ENCODE measurements at places on chromosomes 3 and 15.
A peak's percentile ranks its signal among the peaks of the same experiment; 100 is the strongest.

GRCh38 chr15:69573815-69574475, 121.3 kb downstream of the RPLP1 start:
- peak; percentile 79 for DNase-seq

DNA sequence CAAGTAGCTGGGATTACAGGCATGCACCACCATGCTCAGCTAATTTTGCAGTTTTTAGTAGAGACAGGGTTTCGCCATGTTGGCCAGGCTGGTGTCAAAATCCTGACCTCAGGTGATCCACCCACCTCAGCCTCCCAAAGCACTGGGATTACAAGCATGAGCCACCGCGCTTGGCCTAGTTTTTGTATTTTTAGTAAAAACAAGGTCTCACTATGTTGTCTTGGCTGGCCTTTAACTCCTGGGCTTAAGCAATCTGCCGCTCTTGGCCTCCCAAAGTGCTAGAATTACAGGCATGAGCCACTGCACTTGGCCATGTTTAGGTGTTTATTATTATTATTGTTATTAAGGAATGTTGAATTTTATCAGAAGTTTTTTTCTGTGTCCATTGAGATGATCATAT, 14.7 kb downstream of the IL16 start:
- DNase-seq = no peak

DNA sequence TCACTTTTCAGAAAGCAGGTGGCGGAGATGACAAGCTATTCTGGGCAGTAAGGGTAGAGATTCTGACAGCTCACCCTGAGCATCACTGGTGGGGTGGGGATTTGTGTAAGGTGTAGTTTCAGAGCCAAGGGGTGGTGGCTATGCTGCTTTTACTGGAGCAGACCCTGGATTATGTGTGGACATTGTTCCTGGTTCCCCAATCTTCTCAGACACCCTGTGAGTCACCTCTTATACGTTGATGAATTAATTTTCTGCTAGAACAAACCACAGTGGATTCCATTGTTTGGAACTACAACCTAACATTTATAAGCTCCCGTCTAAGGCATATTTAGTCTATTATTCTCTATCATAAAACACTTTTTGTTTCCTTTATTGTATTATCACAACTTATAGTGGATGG, 169.5 kb upstream of the COL8A1 start:
- DNase-seq = no peak

DNA sequence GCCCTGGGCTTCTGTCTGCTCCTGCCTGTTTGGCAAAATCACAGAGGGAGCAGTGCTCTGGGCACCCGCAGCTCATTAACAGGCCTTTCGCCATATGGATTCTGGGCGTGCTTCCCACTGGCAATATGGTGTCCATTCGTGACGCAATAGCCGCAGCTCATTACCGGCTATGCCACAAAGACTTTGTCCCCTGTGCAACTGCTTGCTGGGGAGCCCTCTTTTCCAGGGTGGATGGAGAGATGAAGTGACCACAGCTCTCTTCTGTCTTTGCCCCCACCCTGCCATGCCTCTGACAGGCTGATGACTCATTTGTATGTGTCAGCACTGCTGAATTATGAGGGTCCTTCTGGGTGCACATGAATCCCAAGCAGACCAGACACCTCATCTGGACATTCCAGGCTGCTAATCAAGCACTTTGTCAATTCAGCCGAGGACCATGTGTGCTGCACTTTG, 214.3 kb upstream of the FEZF2 start:
- DNase-seq = peak; percentile 61

- no peak for DNase-seq
Measured at GRCh38 chr3:51622868-51623267, 48.2 kb upstream of the TEX264 start.

- peak; percentile 82 for DNase-seq
Measured at GRCh38 chr3:184656829-184657681, 54.8 kb downstream of the MAGEF1 start.

GRCh38 chr3:77529522-77529921, 489.6 kb downstream of the ROBO2 start:
- DNase-seq = no peak

- DNase-seq = no peak
Measured at GRCh38 chr3:162302983-162303624, 806.5 kb downstream of the OTOL1 start.

GRCh38 chr3:195876297-195877064, 31.9 kb downstream of the TNK2 start:
- DNase-seq = no peak

- DNase-seq = peak; percentile 19
Measured at GRCh38 chr3:143078883-143079282, 40.7 kb upstream of the CHST2 start.

DNA sequence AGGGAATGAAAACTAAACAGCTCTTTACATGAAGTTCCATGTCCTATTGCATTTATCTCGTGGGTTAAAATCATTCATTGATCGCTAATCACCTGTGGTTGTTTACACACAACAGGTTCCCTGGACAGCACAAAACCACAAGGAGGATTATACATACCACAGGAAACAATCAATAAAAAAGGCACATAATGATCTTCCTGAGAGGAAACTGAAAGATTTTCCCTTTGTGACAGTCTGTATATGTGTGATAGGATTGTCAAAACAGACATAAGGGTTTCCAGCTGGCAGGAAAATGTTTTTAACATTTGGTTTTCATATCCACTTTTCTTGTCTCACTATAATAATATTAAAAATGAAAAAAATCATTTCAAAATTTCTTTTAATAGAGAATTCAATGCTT, 541.8 kb downstream of the NLGN1 start:
- no peak for DNase-seq

DNA sequence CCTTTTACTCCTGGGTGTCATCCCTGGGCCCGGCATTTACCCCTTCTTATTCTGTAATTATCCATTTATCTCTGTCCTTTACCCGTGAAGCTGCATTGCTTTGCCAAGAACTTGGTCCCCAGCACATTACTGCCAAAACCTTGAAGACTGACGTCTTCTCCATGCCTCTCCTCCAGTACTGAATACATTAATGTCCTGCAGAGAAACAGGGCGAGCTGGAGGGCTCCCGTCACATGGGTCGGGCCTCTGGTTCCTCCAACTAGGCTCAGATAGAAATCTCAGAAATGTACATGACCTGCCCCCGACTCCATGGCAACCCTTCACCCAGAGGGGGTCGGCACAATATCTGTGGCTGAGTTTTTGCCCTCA, 445 bp downstream of the EFCAB12 start:
- no peak for DNase-seq

GRCh38 chr15:78726870-78727551, 84.3 kb downstream of the ADAMTS7 start:
- no peak for DNase-seq

GRCh38 chr15:40330368-40330836, 6.9 kb downstream of the INAFM2 start:
- peak; percentile 40 for DNase-seq

DNA sequence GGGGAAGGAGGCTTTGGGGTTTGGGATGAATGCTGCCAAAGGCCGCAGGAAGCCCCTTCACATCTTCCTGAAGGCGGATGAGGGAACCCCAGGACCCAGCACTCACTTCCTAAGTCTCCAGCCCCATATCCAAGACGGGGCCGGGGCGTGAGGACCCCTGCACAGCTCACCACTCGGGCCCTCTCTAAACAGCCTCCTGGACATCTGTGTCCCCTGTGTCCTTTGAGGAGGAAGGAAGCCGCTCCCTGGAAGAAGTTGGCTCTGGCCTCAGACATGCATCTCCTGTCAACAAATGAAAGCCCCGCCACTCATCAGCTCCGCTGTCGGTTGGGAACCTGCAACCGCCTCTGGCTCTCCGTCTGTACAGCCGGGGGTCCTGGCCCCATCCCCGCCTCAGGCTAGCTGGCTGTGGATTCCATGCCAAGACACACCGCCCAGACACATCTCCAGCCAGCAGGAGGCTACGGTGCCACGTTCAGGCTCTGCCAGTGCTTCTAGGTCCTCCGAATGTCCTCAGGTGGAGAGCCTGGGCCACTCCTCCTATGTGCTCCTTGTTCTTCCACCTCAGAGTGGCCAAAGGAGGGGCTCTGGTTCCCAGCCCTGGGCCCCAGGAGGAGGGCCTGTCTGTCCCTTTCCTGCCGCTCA, 140.0 kb upstream of the MEF2A start:
- DNase-seq = no peak

DNA sequence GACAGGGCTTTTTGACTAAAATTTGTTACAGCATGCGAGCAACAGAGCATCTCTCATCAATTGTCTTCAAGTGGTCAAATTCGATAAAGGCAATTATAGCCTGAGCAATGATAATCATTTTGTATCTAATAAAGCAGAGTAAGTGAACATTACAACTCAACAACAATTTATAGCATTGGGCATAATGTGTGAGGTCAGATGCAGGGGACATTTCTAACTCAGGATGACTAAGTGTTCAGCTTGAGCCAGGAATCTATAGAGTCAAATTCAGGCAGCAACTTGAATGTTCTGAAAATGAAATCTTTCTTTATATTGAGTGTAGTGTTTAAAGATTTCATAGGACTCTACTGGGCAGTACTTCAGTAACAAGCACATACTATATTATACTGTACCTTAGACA, 1226.0 kb downstream of the ZPLD1 start:
- DNase-seq = no peak

DNA sequence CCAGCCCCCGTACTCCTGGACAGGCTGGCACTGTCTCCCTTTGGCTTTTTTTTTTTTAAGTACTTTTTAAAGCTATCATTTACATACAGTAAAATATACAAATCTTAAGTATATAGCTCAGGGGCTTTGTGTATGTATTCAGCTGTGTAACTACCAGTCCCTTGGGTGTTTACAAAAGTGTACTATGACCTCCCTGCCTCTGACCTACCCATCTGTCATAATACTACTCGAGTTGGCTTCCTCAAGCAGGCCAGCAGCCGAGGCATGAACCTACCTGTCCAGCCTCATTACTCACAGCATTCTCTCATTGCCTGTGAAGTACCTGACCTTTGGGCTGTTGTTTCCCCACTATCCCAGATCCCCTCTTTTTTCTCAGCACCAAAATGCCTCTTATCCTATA, 33.2 kb downstream of the ABHD2 start:
- no peak for DNase-seq

- no peak for DNase-seq
Measured at GRCh38 chr3:186185194-186185787, 76.4 kb upstream of the ETV5 start.

GRCh38 chr3:137669519-137670060, 94.5 kb upstream of the SOX14 start:
- DNase-seq = no peak

DNA sequence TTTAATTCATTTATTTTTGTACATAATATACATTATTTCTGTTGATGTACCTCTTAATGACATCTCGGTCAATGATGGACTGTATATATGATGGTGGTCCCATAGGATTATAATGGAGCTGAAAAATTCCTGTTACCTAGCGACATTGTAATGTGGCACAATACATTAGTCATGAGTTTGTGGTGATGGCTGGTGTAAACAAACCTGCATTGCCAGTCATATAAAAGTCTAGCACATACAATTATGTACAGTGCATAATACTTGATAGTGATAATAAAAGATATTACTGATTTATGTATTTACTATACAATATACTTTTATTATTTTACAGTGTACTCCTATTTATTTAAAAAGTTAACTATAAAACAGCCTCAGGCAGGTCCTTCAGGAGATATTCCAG, 15.1 kb downstream of the TTC14 start:
- DNase-seq = no peak

DNA sequence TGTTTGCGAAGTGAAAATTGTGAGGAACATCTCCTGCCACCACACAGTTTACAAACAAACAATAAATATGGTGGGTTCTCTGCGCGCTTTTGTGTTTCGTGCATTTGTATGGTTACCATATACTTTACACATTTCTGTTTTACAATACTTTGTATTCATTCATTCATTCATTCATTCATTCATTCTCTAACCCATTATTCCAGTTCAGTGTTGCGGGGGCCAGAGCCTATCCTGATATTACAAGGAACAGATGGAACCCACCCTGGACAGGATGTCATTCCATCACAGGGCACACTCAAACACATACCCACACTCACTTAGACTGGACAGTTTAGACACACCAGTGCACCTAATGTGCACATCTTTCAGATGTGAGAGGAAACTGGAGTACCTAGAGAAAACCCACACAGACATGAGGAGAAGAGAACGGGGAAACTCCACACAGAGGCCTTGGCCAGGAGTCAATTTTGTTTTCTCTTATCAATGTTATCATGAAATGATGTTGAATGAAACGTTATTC, 160.5 kb downstream of the FNDC3B start:
- DNase-seq = no peak

- peak; percentile 9 for DNase-seq
Measured at GRCh38 chr15:65653341-65653740, 31.6 kb downstream of the SLC24A1 start.

DNA sequence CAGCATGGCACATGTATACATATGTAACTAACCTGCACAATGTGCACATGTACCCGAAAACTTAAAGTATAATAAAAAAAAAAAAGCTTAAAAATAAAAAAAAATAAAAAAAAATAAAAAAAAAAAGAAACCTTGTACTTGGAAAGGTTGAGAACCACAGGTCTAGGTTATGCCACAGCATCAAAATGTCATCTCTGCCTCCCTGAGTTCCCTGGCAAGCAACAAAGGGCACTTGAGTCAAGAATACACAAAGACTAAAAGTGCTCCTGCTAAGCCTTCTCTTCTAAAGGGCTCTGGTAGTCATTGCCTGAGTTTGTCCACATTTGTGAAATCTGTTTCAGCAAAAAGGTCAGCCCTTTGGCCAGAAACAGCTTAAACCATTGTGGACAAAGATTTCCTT, 395.8 kb upstream of the CCDC54 start:
- DNase-seq = no peak

DNA sequence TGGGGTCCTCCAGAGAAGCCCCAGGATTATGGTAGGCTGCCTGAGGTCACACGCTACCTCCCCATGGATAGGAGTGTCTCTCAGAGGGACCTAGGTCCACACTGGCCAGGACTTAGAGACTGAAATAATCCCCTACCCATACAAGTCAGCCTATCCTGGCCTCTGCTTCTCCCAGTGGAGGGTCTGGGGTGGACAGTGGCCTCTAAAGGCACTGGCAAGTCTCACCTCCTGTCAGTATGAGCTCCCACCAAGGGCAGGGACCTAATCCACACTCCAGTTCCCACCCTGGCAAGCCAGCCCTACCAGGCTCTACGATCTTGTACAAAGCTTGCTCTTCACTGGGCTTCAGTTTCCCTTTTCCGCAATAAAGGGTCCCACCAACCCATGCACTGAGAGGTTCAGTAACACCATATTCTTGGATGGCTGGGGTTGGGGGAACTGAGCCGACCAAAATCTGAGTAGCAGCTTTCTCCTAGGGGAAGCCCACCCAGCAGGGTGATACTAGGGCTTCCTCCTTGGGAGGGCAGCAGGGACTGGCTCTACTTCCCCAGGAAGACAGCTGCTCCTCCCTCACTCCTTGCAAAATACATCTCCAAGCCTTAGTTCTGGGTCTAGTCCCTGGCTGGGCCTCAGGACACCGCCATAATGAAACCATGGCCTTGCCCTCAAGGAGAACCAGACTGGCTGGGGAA, 2.4 kb downstream of the CISH start:
- DNase-seq = no peak

DNA sequence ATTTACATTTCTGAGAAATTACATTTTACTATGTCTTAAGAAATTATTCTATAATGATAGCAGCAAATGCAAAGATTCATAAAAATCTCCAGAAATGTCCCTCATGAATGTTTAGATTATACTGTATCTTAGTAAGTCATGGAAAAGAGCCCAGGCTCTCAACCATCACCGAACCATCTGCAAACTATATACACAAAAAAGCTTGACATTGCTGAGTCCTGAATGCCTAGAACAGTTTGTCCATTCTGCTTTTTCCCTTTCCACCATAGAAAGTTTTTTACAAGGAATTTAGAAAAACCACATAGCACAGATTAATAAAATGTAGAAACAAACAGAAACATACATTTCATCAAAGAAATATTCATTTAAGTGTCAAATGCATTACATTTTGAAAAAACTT, 83.6 kb downstream of the MYO9A start:
- no peak for DNase-seq
